ENCODE measurements at places on chromosomes 7 and 10.

GRCh38 chr7:107090457-107090856 lies 46.0 kb downstream of the PRKAR2B start:
- no peak for DNase-seq

DNA sequence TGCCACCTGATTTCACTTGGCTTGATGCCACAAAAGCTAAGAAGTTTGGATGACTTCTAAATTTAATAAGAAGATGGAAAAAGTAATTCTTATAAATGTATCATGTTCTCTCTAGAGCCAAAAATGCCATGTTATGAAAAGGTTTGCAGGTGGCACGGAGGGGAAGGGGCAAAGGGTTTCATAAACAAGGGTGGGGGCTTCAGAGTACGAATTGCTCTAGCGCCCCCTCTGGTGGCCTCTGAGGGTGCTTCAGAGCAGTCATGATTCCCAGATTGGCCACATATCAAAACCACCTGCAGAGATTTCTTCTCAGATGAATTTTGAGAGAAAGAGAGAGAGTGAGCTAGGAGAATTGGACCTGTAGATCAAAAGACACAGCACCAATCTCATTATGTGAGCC lies 208.6 kb upstream of the YAE1 start:
- no peak for DNase-seq

DNA sequence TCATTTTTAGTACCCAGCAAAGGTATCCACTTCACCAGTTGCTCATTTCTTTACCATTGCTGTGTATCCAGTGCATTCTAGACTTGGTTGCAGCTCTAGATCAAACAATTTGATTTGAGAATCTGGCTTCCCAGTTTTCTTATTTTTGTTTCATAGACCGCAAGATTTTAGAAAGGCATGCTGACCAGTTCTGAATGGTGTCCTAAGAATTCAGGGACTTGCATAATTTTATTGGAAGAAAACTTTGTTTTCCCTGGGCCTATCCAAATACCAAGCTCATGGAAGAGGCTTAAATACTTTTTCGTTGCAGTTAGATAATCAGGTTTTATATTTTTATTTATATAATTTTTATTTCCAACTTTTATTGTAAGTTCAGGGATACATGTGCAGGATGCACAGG lies 58.3 kb downstream of the BICC1 start:
- DNase-seq, result no peak

- DNase-seq, result no peak
These were observed 94.3 kb upstream of the FRMD4A start for GRCh38 chr10:14425034-14425433.

DNA sequence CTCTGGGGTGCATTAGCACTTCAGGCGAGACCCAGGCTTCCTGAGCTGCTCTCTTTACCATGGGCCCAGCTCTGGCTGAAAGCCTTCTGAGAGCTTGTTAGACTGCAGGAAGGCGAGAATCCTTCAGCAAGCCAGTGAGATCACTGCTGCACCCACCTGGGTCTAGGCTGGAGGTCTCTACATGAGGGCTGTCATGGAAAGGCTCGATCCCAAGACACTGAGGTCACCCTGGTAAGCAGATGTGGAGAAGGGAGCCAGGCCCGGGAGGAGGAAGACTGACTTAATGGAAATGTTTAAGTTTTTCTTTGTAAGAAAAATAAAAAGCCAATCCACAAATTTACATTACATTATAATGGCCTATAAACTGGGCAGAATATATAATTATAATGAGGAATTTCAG lies 684.5 kb downstream of the TNS3 start:
- DNase-seq, result no peak

DNA sequence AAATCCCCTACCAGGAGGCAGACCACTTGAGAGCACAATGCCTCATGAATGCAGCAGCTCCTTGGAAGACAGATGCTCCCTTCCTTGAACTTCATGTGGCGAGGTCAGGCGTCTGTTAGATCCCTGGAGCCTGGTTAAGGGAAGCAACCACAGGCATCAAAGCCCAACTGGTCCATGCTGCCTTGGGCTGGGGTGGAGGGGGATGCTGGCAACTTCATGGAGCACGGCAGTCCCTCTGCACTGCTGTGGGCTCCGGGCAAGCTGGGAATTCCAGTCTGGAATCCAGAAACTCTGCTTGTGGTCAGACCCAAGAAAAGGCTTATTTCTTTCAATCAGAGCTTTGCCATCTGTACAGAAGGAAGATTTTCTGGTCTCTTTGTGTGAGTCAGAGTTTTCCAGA lies 130.4 kb downstream of the PFKFB3 start:
- no peak for DNase-seq

DNA sequence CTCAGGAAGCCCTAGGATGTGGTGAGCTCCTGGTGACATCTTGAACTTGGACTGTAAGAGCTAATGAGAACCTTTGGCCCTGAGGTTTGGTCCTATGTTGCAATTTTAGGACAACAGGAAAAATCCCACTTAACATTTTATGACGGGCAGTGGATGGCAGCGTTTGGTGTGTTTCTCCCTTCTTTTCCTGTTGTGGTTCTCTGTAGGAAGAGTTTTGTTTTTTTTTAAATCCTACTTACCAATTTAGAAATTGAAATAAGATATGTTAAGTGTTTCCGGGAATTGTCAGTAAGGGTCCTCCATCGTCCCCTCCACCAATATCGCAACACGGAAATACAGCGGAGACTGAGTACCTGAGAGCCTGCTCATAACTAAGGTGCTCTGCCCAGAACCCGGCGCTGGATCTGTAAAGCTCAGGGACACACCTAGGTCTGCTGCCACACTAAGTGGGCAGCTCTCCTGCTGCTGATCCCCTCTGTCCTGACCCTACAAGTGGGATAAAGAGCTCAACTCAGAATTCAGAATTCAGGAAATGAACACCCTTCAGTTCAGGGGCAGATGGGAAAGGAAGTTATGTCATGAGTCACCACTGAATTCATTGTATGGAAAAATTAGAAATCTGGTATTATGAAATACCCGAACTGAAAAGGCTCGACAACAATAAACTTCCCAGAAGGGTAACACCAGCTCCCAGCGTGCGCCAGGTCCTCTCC lies 9.1 kb upstream of the PROSER2 start:
- no peak for DNase-seq

DNA sequence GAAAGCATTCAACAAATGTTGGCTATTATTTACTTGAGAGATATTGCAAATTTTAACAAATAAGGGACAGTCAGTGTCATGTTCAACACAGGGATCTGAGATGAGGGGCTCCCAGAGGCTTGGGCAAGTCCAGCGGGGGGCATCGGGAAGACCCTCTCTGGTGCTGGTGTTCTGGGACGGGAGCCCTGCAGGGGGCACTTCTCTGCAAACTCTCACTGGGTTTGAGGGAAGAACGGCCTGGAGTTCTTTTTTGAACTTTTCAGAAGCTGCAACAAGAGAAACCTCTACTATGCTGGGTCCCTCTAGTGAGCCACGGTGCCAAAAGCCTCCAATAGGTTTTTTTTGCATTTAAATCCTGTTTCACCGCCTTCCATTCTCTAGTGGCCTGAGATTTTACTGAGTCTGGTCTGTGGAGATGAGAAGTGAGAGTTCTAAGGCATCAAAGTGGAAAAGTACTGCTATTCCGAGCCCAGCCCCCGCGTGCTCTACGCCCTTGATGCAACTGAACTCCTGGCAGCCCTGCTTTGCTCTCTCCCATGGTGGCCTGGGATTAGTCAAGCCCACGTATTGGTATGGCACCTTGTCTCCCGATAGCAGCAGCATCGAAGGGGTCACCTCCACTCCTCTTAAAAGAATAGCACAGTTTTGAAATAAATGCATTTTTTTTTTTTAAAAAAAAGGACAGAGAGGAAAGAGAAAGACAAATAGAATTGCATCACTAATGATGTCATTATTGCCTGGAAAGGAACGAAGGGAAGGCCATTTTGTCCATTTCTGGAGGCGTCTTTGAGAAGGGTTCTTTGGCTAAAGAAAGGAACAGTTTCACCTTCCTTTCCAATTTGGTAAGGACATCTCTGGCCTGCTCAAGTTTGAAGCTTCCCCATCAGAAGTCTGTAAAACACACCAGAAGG lies 43.5 kb downstream of the CLEC2L start:
- DNase-seq, result no peak

GRCh38 chr10:17649836-17650235 lies 5.9 kb downstream of the STAM start:
- DNase-seq, result no peak

GRCh38 chr10:72338180-72338579 lies 16.5 kb downstream of the DNAJB12 start:
- no peak for DNase-seq

DNA sequence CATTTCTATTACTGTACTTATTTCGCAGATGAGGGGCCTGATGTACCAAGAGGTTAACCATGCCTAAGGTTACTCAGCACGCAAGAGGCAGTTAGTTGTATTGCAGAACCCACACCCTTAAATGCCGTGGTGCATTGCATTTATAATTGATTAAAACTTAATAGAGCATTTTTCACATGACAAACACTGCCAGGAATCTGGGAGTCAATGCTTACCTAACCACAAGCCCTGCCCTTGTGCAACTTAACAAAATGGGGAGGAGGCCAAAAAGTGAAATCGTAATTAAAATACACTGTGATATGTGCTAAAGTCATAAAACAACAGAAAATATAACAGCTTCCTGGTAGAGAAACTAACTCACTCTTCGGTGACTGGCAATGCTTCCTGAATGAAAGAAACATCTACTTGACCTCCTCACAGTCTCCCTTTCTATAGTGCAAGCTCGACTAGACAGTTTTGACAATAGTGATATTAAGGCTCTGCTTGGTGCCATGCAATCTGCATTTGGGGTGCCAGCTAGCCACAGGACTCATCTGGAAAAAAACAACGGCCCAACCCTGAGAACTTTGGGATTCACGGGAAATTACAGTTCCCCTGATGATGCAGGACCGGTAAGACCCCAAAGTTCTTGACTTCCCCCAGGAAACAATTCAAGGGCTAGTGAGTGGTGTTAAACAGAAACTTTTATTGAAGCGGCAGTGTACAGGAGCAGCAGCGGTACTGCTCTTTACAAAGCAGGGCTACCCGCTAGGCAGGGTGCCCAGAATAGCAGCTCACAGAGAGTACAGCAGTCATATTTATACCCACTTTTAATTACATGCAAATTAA lies 612.4 kb downstream of the TNS3 start:
- no peak for DNase-seq

- DNase-seq, result no peak
These were observed 70.0 kb upstream of the PCBD1 start for GRCh38 chr10:70958396-70958795.

GRCh38 chr10:21534604-21535493 lies 817 bp downstream of the MLLT10 start:
- no peak for DNase-seq
